Choroid plexus epithelial cell (primary cell): ENCODE measurements at places on chromosomes 1 and 21.

DNA sequence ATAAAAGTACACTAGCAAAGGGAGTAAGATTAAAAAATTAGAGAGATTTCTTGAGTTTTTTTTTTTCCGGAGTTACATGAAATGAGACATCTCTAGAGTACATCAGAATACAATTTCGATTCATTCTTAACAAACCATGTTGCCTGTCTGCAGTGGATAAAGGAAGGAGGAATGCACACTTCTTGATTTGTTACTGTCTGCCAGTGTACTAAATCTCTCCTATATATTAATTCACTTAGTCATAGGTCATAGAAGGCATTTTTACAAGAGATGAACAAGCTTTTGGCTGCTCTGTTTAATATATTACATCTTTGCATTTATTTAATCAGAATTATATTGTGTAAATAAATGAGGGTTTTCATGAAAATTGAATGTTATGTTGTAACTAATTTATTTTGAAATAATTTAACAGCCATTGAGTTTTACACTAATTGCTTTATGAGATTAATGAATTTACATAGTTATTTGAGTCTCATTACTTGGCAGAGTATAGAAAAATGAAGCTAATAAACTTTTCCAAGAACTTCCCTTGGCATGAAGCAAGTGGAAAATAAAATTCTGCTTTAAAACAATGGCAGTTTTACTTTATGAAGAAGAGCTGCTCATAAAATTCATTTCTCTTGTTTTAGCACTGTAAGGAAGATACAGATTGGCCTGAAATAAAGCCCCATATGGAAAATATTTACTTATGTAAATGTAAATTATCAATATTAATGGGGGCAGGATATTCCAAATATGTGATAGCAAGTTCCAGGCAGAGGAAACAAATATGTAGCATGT lies 1284.7 kb downstream of the BRINP3 start:
- DNase-seq = no peak

DNA sequence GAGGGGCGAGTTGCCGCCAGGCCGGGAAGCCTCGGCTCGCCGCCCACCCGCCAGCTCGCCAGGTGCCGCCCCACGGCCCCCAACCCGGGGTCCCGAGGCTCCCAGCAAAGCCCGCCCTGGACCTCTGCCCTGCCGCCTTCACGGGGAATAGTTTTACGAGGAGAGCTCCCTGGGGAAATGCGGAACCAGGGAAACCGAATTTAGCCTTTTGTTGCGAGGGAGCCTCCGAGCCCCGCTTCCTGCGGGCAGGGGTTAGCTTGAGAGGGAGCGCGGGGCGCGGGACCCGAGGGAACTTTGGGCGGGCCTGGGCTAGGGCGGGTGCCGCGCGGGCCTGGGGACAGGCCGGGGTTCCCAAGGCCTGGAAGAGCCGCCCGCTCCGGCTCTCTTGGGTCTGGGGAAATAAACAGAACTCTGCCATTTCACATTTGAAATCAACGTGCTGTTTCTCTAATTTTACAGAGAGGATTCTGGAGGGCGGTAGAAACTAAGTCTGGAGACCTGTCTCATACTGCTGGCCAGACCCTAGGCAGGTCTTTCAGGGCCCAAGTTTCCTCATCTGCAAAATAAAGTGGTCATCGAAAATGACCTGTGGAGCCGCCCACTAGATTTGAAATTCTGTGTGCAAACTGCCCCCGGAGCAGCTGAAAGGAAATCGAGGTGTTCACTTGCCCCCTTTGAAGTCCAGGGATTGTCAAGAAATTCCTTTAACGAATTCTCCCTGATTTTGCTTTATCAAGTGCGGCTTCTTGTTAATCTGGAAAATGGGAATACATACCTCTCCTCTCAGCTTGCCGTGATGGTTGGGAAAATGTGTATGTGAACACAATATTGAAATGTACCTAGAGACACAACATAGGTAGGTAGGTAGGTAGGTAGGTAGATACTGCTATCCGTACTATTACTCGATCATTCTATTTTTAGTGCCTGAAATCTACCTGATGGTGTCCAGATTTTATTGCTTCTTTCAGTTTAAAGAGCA lies 749 bp upstream of the GLUL start:
- peak; percentile 39 for DNase-seq

DNA sequence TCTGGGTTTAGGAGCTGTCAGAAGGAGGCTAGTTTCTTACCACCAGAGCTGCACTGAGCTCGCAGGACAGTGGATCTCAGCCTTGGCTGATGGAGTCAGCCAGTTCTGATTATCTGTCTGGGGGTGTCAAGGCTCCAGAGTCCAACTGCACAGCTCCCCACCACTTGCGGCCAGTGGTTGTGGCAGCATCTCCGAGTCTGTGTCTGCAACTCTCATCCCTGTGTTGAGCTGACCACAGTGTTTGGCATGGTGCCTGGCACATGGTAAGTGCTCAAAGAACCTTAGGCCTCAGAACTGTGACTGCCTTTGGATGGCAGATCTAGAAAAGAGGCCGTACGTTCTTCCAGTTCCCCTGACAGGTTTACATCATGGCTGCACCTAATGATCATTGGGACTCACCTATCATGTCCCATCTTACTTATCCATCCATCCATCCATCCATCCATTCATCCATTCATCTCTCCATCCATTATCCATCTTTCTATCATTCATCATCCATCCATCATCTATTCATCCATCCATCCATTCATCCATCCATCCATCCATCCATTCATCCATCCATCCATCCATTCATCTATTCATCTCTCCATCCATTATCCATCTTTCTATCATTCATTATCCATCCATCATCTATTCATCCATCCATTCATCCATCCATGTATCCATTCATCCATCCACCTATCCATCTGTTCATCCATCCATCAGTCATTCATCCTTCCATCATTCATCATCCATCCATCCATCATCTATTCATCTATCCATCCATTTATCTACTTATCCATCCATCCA lies 114.5 kb downstream of the CRYAA start:
- DNase-seq = peak; percentile 20

DNA sequence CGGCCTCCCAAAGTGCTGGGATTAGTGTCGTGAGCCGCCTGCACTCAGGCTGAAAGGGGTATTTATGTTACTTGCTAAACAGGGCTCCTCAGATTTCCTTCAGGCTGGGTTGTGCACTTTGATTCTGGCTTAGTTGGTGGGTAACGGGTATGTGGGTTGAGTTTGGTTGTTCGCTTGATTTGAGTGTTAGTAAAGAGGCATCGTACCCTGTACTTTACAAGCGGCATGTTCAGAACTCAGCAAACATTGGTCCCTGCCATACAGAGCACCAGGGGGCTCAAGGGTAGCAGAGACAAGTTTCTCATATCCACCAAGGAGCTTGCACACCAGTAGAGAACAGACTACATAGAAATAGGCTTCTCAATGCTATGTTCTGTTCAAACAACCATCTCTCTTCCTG lies 147.8 kb downstream of the PGBD5 start:
- no peak for DNase-seq

DNA sequence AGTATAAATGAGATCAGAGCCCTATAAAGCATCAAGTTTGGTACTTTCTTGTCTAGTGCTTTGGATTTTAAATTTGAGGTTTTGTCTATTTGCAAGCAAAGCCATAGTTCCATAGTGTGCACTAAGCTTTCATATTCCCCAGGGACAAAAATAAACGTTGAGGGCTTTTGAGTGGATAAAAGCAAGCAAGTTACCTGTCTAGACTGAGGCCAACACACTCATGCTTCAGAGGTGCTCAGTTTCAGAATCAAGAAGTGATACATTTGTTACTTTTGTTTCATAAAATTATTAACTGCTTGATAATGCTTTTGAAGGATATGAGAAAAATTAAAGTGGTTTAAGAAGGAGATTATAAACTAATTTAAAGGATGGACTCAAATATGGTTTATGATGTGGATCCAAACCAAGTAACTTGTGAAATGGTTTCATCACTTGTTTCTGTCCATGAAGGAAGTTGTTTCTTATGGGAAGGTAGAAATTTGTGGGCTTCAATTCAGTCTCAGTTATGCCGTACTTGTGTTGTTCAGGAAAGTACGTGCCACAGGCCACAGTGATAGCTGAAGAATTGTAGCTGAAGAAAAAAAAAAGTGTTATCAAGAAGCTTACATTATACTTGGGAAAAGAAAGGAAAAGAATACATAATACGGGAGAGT lies 71.2 kb downstream of the CHRM3 start:
- DNase-seq = no peak

- peak; percentile 47 for DNase-seq
Observed at GRCh38 chr1:224380003-224380402, 23.3 kb downstream of the CNIH4 start.

- peak; percentile 7 for DNase-seq
Observed at GRCh38 chr1:106498238-106498637, 558.2 kb upstream of the PRMT6 start.

DNA sequence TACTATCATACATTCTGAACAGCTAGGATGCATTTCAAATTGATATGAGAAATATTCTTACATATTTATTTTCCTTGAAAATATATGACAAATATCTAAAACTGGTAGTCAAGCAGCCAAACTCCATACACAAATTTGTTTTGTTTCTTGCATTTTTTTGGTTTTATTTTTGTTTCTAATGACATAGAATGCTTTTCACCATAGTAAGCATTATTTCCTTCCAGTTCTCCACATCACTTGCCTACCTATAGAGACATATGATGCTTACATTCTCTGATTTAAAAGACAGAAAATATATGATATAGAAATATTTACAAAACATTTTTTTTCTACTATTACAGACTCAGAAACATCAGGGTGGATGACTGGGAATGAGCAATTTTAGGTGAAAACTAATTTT lies 726.4 kb upstream of the ADGRL4 start:
- no peak for DNase-seq
